ENCODE measurements at places on chromosomes 11 and 22. TPM values are rescaled to one million over a fixed set of nuclear protein-coding genes. Genes with fewer than 3 reads are reported as not detected.

PIK3IP1 gene
- total RNA-seq, result 0.35 TPM

LUZP2 gene
- 0.32 TPM for total RNA-seq

DENND6B gene
- 0.81 TPM for total RNA-seq

HTR3A gene
- total RNA-seq, result not detected

DAGLA gene
- 0.52 TPM for total RNA-seq

MYO7A gene
- total RNA-seq, result 0.06 TPM

BTG4 gene
- total RNA-seq, result 0.17 TPM

SLC17A6 gene
- not detected for total RNA-seq

MMP1 gene
- total RNA-seq, result 23.3 TPM

PLEKHA7 gene
- total RNA-seq, result 0.17 TPM

OR4D5 gene
- not detected for total RNA-seq

NAALADL1 gene
- not detected for total RNA-seq

HBB gene
- not detected for total RNA-seq

DNA sequence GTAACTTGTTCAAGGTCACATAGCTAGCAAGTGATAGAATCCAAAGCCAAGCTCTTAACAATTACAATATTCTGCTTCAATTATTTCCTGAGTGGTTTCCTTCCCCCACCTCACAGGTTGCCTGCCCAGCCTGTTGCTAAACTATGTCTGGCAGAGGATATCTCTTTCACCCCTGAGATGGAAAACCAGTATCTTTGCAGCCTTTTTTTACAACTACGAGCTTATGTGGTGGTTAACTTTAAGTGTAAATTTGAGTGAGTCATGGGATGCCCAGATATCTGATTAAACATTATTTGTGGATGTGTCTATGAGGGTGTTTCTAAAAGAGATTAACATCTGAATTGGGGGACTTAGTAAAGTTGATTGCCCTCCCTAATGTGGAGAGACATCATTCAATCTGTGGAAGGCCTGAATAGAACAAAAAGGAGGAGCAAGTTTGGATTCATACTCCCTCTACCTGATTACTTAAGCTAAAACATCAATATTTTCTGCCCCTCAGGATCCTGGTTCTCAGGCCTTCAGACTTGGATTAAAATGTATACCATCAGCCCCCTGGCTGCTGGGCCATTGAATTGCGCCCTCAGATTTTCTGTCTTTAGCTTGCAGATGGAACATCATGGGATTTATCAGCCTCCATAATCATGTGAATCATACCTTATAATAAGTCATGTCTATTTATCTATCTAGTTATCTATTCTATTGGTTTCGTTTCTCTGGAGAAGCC lies 911.9 kb downstream of the METTL15 start:
- peak; percentile 22 for DNase-seq

DNA sequence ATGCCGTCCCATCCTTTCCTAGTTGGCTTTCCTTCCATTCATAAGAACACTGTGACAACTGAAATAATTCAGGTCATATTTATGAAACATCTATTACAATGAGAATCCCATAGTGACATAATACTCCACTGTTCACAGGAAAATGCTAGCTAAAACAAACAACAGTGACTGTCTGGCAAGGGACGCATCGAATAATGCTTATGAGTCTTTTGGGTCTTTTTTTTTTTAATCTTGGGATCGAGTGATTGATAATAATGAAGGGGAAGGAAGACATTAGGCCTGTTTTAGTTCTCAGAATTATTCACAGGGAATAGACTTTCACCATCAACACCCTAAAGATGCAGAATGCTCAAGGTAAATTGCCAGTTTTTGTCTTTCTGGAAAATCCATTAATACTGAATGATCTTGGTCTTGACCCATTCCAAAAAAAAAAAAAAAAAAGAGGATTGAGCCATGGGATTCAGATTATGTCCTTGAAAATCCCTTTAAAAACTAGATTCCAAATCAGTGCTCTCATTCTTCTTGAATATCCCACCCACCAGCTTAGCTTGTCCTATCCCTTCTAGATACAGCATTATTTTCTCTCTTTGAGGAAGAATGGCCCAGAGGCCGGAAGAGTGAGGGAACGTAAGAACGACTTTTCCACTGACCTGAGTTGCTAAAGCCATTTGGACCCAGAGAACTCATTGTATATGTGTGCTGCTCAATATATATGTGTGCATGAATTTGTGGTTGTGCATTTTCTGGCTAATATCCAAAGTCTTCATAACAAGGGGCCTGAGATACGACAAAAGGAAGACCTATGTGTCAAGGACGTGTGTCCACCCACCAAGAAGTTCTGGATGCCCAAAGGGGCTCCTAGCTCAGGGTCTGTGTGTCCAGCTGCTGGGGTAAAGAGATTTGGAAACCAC lies 35.2 kb upstream of the CREB3L1 start:
- DNase-seq, result no peak

DNA sequence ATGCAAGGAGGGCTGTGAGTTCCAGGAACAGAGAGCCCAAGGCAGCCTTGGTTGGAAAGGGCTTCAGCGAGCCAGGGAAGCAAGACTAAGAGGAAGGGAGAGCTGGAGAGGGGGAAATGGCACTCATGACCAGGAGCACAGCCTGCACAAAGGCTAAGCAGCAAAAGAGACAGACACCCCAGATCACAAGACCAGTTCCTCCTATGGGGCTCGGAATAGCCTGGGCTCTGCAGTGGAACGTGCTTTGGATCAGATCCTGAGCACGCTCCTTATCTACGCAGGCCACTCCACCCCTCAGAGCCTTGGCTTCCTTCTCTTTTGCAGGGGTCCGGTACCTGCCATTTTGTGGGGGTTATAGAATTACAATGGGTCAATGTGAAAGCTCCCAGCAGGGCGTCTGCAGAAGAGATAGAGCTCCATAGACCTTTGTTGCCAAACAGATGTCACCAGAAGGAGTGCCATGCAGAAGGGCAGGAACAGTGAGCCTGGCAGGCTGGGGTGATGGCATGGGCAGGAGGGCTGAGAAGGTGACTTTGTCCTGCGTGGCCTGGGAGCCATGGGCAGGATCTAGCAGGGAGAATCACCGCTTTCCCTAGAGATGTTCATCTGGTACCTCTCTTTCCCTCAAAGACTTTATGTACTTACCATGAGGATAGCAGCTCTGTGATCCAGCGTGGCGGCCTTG lies 33.8 kb downstream of the ZC3H7B start:
- no peak for DNase-seq

- DNase-seq, result no peak
Observed at GRCh38 chr11:9525116-9525515, 48.4 kb upstream of the WEE1 start.

DNA sequence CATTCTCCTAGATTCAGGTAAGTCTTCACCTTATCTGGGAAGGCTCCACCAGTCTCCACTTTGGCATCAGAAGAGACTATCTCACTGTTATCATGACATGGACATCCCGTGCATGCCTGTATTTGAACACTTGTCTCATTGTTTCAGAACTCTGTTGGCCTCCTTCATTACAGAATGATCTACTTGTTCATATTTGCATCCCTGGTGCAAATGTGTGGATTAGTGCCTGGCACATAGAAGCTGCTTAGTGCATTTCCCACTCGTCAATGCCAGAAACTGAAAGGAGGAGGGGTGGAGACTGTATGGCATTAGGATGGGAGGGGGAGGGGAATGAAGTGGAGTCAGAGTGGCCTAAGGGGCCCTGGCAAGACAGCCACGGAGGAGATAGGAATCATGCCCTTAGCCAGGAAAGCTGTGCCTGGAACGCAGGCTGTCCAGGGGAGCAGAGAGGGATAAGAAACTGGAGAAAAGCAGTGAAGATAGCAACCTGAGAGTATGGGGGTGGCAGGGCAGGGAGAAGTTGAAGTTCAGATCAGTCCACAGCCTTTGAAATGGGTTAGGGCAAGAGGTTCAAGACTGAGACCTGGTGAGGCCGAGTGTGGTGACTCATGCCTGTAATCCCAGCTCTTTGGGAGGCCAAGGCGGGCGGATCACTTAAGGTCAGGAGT lies 53.8 kb upstream of the CAPRIN1 start:
- DNase-seq, result no peak

DNA sequence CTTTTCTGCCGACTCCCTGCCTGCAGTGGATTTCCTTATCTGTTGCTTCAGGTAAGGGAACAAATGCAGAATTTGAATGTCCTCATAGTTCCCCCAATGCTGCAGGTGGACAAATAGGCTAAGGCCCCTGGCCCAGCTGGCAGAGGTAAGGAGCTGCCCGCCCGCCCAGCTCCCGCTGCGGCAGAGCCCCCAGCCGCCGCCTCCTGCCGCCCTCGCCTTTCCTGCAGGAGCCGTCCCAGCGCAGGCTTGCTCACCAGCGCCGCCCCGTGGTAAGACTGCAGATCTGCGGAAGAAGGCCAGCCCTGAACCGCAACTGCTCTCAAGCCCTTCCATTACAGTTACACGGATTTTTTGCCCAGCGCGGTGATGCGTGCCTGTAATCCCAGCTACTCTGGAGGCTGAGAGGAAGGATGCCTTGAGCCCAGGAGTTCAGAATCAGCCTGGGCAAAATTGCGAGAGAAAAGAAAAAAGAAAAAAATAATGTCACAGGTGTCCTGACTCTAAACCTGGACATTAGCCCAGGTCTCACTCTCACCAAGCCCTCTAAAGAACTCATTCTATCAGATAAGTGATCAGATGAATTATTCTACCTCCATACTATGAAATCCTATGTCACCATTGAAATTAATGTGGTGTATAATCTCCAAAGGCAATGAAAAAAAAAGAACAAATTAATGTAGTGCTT lies 51.2 kb upstream of the EMID1 start:
- DNase-seq, result peak; percentile 45

DNA sequence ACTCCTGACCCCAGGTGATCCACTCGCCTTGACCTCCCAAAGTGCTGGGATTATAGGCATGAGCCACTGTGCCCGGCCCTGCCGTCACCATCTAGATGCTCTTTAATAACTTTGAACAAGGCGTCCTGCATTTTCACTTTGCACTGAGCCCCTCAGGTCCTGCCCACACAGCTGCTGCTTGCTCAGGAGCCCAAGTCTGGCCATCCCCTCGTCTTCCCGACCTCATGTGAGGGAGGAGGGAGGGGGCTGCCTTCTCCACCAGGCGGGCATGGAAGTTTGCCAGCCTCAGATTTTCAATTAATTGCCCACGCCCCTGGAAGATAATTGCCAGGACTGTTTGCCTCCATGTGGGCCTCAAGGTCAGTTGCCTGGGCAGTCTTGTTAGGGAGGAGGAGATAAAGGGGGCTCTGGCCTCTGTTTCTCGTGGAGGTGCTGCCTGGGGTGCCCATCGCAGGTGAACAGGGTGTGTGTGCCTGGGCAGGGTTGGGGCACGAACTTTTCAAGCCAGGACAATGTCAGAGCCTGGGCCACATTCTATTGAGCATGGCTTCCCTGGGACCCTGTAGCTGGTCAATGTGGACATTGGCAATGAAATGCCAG lies 27.9 kb upstream of the MYEOV start:
- no peak for DNase-seq

DNA sequence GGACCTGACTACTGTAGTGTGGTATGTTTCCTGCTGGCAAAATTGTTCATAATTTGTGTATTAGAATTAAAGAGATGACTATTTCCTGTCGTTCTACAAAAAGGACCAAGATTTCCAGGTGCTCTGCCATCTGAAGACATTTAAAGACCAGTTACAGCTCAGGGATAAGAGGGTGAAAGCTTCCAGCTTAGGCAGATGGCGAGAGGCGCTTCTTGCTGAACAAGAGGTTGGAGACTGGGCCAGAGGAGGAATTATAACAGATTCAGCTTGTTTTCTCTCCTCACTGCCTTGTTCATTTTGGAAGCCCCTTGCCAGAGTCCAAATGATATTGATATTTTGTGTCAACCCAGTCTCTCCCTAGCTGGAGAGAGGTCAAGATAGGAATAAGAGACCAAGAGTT lies 23.1 kb upstream of the NNMT start:
- no peak for DNase-seq

DNA sequence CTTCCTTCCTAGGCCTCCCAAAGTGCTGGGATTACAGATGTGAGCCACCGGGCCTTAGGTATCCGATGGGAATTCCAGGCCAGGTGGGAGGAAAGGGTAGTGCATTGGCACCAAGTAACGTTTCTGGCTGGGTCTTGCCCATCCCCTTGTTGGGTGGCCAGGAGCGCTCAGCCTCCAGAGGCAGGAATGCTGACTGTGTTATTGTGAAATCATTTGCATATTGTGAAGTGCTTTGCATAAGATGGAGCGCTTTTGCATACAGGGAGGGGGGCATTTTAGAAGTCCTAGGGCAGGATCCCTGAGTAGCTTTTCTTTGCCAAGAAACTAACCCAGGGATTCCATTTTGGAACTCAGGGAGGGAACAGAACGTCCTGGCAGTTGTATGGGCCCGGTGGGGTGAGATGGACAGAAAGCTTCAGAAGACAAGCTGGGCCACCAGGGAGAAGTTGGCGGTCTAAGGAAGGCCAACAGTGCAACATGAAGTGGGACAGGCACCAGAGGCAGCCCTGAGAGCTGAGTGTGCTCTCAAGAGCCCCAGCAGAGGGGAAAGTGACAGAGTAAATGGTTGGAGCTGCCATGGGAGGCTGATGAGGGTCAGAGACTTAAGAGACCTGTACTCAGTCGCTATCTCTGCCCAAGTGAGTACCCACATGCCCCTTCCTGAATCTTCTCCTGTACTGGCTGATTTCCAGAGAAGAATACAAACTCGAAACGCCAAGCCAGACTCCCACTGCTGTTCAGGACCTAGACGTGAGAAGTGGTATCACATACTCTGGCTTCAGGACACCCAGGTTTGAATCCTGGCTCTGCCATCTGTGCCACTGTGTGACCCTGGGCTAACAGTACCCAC lies 1.3 kb upstream of the SLC39A13 start:
- no peak for DNase-seq

- no peak for DNase-seq
Observed at GRCh38 chr11:116422556-116422955, 350.2 kb downstream of the BUD13 start.

DNA sequence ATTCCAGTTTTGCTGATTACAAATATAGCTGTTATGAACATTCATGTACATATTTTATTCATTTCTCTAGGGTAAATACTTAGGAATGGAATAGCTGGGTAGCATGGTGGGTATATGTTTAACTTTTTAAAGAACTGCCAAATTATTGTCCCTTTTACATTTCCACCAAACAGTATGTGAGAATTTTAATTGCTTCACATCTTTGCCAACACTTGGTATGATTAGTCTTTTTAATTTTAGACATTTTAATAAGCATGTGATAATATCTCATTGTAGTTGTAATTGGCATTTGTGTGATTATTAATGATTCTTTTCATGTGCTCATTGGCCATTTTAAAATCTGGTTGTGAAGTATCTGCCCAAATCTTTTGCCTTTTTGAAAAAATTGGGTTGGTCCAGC lies 72.6 kb upstream of the SORL1-AS1 start:
- DNase-seq, result no peak

- no peak for DNase-seq
Observed at GRCh38 chr11:103047837-103048236, 44.1 kb downstream of the DCUN1D5 start.

DNA sequence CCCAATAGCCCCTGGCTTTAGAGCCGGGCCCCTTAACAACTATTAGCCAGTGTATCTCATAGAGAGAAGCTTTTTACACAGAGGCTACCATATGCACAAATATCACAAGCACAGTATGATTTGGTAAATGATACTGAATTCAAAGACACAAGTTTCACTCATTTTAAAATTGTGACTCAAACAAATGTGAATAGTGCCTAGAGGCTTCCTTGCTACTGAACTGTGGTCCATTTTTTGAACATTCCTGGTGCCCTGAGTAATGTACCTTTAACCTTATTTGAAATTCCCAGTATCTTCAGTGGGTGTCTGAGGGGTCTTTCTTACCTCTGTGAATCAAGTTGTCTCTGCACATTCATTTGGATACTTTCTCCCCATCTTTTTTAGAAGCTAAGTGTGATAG lies 156.2 kb downstream of the MAML2 start:
- no peak for DNase-seq

GRCh38 chr22:38694049-38694448 lies 6.7 kb downstream of the JOSD1 start:
- DNase-seq, result no peak
